Activated T-cell treated with anti-CD3 and anti-CD28 coated beads, Interleukin-2, amount 50 U/mL, for 72 hours (primary cell): ENCODE measurements at places on chromosomes 13 and 19. TPM values are rescaled to one million over a fixed set of nuclear protein-coding genes. Genes with fewer than 3 reads are reported as not detected.

DNA sequence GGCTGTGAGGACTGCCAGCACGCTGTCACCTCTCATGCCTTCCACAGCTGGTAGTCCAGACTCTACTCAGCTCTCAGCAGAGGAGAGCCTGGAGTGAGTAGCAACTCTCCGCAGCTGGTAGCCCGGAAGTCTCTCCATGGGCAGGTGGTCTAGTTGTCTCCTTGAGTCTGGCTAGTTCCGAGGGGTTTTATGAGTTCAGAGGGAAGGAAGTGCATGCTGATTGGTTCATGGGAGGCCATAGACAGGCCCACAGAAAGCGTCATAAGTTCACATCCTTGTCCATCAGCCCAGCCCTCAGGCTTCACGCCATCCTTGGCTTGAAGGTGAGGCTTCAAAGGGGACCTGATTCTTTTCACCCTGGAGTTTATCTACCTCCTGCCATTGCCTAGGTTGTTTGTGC lies 2662.4 kb upstream of the PCDH20 start:
- H3K4me3 ChIP-seq: no peak overlapping the region
- no peaks in the 10 kb centered on the region for H3K4me1 ChIP-seq

DNA sequence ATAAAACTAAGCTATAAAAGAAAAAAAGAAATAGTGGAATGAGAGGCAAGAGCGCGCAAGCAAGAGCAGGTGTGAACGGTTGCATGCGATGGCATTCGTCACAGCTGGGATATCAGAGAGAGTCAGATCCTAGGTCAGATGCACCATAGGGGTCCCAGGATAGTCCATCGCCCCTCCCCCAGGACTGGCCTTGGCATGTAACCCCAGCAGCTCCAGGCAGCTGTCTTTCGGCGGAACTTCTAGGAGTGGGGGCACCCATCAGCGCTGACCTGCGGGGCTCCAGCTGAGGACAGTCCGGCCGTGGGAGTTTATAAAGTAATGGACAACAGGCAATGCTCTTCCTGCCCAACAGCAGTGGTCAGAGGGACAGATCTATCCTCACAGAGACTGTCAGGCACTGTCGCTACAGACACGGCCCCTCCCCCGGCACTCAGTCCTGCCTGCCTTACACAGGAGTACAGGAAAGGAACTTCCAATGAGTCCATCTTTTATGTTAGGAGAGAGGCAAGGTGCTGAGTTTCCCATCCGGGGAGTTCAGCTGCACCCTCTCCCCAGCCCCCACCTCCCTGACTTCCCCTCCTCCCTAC lies 1.4 kb downstream of the SIAH3 start:
- peaks cover 3% of the 10 kb centered on the region for H3K36me3 ChIP-seq
- H3K27ac ChIP-seq: no peak overlapping the region
- H3K27me3 ChIP-seq: peaks cover 17% of the 10 kb centered on the region
- H3K4me3 ChIP-seq: peak overlapping the region; percentile 93

GRCh38 chr13:30690282-30691188 lies 44.8 kb upstream of the ALOX5AP start:
- H3K4me1 ChIP-seq: peaks cover 6% of the 10 kb centered on the region
- no peak for DNase-seq
- peaks cover 3% of the 10 kb centered on the region for H3K36me3 ChIP-seq

- no peak overlapping the region for H3K27ac ChIP-seq
- H3K36me3 ChIP-seq: no peaks in the 10 kb centered on the region
- H3K4me3 ChIP-seq: no peak overlapping the region
- no peaks in the 10 kb centered on the region for H3K27me3 ChIP-seq
Measured at GRCh38 chr19:33763633-33764371, 32.9 kb upstream of the KCTD15 start.

The IGFL3 gene
- total RNA-seq: not detected
